ENCODE measurements at places on chromosomes 1 and 21.
A peak's percentile ranks its signal among the peaks of the same experiment; 100 is the strongest.

DNA sequence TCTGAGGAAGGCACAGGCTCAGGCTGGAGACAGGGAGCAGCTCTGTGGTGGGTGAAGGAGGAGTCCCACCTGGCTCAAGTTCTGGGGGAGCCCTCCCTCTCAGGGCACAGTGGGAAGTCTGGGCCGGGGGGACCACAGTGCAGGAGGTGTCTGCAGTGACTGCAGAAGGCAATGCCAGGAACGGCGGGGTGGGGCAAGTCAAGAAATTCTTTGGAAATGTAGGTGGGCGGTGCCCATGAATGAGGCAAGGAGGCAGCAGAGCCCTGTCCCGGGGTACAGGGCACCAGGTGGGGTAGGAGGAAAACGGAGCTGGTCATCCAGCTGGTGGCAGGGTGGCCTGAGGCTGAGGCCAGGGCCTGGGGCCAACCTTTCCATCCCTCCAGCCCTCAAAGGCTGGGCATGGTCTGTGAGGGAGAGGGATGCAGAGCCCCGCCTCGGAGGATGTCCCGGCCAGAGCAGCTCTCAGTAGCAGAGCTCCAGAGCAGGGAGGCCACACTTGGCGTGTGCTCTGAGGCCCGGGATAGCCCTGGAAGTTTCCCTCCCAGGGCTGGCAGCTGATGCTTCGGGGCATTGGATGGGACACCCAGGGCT lies 4.7 kb downstream of the TFF3 start:
- DNase-seq: no peak

DNA sequence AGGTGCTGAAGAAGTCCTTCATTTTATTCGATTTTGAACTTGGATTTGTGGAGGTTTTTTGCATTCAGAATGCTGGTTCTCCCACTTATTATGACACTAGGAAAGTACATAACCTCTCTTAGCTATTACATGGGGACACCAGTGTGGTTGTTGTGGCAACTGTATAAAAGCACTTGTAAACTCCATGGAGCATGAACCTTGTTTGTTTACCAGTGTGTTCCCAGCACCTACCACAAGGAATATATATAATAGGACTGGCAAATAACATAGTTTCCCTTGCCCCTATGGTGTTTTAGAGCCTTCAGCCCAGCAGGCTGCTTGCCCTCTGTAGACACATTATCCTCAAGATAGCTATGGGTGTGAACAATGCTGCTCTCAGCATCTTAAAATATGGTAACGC lies 43.1 kb downstream of the RASSF5 start:
- no peak for DNase-seq

GRCh38 chr1:70358921-70359564 lies 4.5 kb upstream of the ANKRD13C start:
- no peak for DNase-seq

DNA sequence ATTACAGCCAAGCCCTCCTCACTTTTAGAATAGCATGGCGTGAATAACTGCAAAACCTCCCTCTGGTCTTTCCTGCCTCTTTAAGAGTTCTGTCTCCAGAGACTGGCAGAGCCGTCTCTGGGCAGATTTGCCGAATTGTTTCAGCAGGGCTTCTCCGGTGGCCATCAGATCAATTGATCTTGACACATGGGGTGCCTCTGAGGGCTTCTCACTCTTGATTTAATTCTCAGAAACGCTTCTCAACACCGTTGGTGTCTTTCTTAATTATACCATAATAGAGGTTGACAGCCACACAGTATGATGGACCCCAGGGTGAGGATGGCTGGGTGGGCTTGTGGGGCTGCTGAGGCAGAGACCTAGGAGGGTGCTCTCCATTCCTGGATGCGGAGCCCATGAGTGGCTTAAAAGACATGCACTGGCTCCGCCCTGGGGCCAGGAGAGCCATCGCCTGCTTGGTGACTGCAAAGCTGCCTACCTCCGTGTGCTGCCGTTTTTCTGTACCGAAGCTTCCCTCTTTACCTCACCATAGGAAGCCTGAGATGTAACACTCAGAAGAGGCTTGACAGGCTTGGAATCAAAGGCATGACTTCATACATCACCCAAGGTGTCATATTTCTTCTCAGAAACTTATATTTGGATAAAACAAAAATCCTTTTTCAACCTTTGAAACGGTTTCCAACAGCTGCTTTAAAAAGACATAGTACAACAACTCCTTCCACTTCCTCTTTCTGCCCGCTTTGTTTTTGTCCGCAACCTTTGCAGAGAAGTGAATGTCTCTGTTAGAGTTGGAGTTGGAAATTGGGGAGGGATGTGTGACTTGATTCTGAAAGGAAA lies 82.9 kb downstream of the GALNT2 start:
- no peak for DNase-seq

DNA sequence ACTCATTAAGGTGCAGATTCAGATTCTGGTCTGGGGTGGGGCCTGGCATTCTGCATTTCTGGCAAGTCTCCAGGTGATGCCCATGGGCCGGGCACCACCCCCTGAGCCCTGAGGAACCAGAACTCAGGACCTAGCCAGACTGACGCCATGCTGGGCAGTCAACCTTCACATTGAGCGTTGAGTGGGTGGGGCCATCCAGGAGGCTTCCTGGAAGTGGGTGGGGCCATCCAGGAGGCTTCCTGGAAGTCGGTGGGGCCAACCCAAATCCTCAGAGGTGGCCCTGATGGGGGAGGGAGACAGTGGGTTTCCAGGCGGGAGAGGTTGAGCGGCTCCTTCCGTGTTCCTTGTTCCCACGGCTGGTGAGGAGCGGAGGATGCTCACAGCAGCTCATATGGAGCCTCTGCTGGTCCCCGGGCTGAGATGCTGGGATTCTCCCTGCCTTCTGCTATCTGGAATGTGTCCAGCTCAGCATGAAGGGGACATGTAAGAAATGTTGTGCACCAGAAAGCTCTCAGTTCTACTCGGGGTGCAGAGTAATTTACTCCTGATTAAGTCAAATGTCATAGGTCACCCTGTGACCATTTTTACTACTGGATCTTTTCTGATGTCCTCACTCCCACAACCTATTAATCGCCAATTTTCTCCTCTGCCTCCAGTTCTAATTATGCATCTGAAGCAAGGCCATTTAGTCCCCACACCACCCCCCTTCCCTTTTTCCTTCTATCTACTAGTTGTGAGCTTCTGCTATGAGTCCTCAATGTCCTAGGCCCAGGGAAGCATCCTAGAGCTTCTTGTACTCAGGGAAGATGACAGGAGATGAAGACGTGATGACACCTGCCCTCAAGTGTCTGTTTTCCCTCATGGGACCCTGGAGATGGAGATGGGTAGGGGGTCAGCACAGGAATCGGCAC lies 435.4 kb downstream of the PTPRU start:
- no peak for DNase-seq

DNA sequence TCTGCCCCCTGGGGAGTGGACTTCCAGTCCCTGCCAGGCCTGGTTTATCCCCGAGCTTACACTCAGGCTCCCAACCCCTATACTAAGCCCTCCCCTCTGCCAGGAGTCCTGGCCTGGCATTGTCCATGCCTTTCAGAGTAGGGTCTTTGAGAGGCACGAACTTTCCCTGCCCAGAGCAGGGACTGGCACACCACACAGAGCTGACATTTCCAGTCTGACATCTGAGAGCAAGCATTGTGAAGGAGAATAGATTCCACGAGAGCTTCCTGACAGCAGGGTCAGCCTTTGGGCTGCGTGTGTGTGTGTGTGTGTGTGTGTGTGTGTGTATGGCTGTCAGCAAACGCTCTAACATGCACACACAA lies 59.5 kb upstream of the LAPTM5 start:
- no peak for DNase-seq

- no peak for DNase-seq
Measured at GRCh38 chr21:36330904-36331303, 10.9 kb downstream of the MORC3 start.

DNA sequence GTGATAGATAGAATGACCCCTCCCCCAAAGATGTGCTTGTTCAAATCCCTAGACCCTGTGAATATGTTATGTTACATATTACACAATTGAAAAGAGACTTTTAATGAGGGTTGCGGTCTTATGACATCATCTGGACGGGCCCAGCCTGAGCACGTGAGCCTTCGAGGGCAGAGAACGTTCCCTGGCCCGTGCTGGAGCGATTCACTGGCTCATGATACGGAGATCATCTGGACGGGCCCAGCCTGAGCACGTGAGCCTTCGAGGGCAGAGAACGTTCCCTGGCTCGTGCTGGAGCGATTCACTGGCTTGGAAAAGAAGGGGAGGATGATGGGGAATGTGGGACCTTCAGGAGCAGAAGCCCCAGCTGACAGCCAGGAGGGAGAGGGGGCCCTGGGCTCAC lies 34.4 kb upstream of the COL18A1 start:
- DNase-seq: no peak

GRCh38 chr1:246573491-246573890 lies 7.2 kb downstream of the CNST start:
- no peak for DNase-seq

DNA sequence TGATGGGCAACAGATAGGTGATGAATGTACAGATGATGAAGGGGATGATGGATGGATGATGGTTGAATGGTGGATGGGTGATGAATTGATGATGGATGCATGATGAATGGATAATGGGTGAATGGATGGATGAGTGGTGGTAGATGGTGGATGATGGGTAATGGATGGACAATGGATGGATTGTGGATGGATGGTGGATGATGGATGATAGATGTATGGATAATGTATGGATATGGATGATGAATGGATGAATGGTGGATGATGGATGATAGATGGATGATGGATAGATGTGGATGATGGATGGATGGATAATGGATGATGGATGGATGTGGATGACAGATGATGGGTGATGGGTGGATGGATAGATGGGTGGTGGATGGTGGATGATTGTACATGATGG lies 35.7 kb downstream of the WNT3A start:
- DNase-seq: no peak

DNA sequence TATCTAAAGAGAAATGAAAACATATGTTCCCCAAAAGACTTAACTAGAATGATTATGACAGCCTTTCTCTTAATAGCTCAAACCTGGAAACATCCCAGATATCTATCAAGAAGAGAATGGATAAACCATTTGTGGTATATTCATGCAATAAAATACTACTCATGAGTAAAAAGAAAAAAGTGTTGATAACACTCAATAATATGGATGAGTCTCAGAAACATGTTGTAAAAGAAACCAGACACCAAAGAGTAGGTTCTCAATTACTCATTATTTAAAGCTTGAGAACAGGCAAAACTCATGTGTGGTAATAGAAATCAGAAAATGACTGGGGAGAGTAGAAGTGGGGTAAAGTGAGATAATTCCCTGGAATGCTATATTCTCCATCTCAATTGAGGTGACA lies 154.1 kb downstream of the PHTF1 start:
- DNase-seq: no peak

DNA sequence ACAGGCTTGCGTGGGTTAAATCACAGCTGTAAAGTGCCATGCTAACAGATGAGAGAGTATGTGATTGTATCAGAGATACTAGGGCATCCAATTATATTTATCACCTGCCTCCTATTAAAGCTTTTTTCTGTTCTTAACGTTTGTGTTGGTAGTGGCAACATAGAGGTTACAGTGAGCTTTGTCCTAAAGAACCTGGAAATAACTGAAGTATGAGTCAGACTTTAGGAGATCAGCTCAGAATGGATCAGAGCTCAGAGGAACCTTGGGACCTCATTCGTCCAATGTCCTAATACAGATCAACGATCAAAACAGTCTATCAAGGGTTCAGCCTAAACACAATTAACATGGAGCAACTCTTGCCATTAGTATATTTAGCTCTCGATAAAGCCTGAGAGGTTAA lies 81.0 kb downstream of the RGS7 start:
- no peak for DNase-seq

DNA sequence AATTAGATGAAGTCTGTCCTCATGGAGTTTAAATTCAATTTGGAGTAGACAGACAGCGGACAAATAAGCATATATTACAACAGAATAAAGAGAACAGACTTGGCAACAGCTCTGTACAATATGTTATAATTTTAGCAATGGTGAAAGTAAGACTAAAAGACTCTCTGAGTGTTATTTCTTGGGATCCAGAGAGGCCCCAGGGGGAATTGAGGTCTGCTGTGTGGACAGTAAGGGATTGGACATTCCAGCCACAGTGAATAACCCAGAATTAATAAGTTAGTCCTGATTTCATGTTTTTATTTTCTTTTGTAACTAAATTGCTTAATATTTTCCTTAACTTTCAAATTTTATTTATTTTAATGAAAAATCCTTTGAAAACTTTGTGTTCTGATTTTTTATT lies 101.7 kb downstream of the PATJ start:
- DNase-seq: no peak

DNA sequence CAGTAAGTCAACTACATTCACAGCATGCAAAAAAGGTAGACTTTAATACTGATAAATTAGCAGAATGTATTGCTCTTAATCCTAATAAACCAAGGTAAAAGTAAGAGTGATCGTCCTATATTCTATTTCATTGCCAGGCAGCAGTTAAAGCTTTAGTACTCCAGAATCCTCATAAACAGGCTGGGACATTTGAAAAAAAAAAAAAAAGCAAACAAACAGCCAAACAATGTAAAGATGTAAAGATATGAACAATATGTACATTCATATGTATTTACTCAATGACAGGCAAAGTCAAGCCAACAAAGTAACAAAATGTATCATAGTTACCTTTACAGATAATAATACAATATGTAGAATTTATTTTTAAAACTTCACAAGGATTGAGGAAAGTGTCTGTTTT lies 383.6 kb downstream of the COL11A1 start:
- DNase-seq: no peak

- DNase-seq: peak; percentile 51
Measured at GRCh38 chr1:6489799-6490180, 1.7 kb downstream of the PLEKHG5 start.

DNA sequence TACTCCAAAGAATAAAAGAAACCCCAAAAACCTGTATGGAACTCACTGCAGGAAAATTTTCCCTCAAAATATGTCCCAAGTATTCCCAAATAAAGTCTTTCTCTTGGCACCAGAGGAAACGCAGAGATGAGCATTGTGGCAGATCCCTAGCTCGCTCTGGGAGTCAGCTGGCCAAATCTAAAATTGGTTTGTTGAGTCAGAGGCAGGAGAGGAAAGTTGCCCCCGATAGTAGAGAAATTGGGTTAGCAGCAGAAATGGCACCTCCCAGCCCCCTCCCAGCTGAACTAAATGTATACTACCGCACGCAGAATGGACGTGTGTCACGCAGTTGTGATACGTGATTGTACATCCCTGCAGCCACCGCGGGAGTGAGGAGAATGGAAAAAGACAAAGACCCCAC lies 39.9 kb upstream of the TARBP1 start:
- no peak for DNase-seq

- DNase-seq: no peak
Measured at GRCh38 chr1:1371364-1371745, 3.7 kb downstream of the AURKAIP1 start.

GRCh38 chr1:201115390-201115937 lies 3.2 kb upstream of the CACNA1S start:
- no peak for DNase-seq

Data from right lung (tissue), 10 donors.